ENCODE measurements at places on chromosomes 3 and 15.

DNA sequence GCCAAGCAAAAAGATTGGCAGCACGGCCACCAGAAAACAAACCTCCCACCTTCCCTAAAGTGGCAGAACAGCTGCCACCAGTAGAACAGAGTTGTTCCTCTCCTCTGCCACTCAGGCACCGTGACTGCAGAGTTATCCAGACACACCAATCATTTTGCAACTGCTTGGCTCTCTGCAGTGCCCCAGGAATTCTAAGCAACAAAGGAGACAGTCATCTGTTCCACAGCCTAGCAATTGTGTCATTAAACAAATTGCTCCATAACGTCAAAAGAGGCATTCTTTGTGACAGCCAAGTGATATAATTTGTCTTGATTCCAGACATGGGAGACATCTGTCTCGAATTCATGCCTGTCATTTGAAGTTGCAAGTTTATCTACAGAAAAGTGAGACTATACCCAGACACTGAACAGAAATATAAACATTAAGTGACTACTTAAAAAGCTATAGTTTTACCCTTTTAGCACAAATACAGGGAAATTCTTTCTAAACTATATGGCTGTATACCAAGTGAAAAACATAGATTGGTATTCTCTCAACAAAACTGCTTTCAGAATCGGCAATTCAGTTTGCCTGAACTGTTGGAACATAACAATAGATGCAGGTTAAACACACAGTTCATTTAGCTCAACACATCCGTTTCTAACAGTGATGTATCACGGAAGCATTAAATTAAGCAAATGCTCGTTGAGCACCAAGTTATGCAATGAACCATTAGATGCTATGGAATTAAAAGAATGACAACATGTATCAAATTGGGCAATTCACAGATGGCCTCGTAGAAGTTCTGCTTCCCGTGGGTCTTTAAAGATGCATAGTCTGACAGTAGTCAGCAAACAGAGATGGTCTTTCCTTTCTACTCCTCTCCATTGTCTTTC lies 281.3 kb downstream of the FGF12 start:
- no peak for DNase-seq

DNA sequence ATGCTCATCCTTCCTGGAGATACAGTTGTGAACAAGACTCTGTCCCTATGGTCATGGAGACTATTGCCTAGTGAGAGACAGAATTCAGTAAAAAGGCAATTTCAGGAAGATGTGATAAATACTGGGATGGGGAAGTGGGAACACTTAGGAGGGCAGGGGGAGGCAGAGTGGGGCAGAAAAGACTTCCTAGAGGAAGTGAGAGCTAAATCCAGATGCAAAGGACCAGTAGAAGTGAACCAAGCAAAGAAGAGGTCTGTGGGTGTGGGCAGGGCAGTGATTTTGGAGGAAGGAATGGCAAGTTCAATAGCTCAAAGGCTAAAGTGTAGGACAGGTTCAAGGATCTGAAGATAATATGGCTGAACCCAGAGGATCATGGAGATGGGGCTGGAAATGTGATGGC lies 68.9 kb downstream of the CD200R1L start:
- no peak for DNase-seq

DNA sequence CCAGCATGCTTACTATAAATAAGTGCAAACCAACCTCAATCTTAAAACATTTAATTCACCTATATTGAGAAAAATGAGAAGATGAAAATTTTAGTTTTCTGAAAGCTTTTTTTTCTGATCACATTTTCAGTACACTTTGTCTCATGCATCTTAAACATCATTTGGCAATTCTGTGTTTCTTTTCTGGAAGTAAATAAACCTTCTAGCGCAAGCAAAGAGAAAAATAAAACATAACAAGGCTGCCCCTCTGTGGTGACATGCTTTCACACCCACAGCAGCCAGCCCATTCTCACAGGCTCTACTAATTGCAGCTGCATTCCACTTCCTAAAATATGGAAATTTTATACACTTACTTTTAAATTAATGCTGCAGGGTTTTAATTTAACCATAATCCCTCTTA lies 90.1 kb downstream of the NEK10 start:
- no peak for DNase-seq

DNA sequence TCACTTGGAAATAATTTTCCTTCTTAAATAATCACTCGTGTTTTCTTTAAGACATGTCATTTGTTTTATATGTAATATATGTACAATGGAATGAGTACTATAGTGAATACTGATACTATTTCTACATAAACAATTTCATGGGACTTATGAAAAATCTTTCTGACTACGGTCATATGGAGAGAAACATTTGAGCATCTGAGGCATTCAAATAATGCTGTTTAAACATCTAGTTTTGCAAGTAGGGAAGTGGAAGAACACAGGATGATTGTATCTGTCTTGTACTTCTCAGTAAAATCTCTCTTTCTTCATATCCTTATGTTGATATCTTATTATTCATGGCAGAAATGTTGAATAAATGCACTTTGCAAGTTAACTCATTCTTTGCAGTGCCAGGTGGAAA lies 599.5 kb upstream of the KCNMB2 start:
- DNase-seq: no peak

- no peak for DNase-seq
Observed at GRCh38 chr3:80676261-80676660, 908.5 kb upstream of the ROBO1 start.

DNA sequence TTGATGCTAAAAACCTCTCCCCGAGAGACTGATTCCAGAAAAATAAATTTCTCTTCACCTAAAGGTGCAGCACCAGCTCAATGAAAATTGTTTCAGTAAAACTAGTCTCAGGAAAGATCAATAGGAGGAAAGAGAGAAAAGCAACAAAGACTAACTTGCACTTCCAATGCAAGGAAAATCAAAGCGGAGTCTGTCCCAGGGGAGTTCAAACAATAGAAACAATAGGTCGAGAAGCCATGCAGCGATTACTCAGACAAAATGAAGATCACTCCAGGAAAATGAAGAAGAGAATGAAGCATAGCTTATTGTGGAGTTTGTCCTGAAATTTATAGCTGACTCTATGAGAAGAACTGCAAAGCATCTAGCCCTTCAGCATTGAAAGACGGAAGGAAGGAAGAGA lies 105.1 kb upstream of the FRMD4B start:
- DNase-seq: no peak

- DNase-seq: no peak
Observed at GRCh38 chr3:156723182-156723619, 48.8 kb downstream of the TIPARP start.

DNA sequence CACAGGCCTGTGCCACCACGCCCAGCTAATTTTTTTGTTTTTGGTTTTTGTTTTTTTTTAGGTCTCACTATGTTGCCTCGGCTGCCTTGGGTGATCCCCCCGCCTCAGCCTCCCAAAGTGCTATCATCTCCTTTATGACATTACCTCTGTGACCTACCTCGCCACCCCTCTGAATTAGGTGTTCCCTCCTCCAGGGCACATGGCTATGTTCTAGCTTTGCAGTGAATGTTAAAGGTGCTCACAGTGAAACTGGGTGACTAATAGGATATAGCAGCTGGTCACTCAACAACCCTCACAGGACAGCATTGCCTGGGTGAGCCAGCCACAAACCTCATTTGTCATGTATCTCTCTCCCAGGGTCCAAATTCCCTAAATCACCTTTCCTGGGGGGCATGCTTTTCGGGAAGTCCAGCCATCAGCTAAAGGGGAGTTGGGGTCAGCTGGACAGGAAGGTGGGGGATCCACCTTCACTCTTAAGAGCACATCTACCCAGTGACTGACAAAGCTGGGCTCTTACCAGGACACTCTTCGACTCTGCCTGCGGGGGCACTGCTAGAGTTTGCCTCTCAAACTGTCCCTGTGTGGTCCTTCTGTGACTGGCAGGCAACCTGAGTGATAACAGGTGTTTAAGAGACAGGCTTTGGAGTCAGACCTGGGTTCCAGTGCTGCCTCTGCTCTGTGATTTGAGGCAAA lies 1.6 kb upstream of the TTLL3 start:
- DNase-seq: peak; percentile 27

DNA sequence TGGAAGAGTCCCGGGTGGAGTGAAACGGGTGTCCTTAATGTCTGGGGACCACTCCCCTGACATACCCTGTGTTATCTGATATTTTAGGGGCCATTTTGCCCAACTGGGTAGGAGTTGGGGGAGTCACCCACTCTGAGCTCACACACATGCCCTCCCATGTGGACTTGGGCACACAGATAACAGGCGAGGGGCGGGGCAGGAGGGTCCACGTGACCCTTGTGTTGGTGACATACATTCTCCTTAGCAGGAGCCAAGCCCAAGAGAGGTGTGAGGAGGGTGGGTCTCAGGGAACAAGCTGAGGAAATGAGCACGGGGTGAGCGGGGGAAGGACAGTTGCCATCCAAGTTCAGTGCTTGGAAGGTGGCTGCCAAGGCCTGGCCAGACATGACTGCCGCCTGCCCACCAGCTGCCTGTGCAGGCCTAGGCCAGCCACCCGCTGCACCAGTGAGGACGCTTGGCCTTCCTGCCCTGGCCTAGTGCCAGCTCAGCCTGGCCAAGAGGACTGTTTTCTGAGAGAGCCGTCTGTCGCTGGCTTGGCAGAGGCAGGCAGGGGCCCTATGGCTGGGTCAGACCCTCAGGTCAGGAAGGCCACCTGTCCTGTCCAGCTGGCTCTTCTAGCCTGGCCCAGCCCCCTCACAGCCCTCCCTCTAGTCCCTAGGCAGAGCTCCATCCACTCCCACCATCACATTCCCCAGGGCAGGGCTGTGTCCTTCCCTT lies 31.3 kb upstream of the TMEM115 start:
- no peak for DNase-seq

- DNase-seq: no peak
Observed at GRCh38 chr3:175102161-175102560, 243.0 kb downstream of the NAALADL2 start.

GRCh38 chr3:50128001-50128400 lies 27.1 kb upstream of the SEMA3F start:
- no peak for DNase-seq

DNA sequence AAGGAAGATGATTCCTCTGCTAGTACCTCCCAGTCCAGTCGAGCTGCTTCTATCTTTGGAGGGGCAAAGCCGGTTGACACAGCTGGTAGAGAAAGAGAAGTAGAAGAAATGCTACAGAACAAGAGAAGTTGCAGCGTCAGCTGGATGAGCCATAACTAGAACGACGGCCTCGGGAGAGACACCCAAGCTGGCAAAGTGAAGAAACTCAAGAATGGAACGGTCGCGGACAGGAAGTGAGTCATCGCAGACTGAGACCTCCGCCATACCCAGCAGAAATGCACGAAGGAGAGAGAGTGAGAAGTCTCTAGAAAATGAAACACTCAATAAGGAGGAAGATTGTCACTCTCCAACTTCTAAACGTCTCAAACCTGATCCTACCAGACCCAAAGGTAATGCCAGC lies 19.0 kb upstream of the PARP14 start:
- no peak for DNase-seq

DNA sequence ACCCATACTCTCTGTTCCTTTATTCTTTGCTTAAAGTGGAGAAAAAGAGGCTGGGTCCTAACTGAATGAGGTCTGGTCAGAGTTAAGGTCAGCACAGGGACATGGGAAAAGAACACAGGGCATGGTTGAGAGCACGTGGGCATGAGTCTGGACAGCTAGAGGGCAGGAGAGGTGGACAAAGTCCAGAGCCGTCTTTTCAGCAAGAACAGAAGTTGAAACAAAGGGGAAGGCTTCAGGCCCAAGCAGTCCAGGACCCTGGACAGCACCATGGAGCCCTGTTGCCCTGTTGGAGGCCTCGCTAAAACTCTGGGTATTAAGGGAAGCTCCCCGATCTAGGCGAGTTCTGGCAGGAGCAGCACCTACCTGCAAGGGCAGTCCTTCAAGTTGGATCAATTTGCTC lies 50.7 kb downstream of the XYLB start:
- DNase-seq: no peak

- DNase-seq: no peak
Observed at GRCh38 chr3:43071313-43071893, 34.5 kb downstream of the POMGNT2 start.

DNA sequence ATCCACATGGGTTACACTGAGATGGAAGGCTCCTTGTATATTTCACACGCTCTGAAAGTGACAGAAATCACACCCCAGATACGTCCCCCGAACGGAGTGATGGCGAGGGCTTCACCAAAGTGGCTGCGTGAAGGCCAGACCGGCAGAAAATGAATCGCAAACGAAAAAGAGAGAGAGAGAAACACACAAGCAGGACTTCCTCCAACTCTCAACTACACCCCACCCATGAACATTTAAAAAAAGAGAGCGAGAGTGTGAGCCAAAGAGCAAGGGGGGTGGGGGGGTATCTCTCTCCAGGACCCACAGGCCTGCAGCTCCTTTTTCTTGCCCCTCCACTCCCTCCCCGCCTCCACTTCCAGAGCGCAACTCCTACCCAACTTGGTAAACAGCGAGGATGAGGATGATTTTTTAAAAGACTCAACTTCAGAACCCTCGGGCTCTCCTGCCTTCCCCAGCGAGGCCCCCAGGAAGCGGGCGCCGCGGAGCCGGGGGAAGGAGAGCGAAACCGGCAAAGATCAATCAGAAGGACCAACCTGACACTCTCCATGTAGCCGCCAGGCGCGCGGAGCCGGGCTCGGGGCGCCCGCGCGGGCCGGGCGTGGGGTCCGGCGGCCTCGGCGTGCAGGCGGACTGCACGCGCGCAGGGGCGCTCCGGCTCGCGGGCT lies 519.1 kb downstream of the FOXP1 start:
- DNase-seq: peak; percentile 51
